ENCODE measurements at places on chromosomes 11 and 22.

DNA sequence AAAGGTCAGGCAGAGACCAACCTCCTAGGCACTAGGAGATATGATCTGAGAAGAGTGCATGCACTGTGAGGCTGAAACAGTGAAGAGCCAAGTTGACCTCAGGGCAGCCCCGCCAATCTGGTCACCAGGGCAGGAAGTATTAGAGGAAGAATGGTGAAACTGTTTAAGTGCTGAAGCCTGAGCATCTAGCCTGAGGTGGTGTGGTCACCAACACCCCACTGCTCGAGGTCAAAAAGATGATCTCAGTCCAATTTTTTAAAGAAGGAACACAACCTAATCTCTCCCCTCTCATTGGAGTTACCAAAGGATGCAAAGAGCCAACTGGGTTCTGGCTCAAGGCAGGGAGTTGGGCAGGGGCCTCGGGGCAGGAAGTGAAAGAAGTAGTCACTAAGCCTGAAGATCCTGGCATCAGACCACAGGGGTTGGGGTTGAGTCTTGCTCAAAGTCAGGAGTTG lies 4.0 kb downstream of the APBB1 start:
- no peak for DNase-seq

DNA sequence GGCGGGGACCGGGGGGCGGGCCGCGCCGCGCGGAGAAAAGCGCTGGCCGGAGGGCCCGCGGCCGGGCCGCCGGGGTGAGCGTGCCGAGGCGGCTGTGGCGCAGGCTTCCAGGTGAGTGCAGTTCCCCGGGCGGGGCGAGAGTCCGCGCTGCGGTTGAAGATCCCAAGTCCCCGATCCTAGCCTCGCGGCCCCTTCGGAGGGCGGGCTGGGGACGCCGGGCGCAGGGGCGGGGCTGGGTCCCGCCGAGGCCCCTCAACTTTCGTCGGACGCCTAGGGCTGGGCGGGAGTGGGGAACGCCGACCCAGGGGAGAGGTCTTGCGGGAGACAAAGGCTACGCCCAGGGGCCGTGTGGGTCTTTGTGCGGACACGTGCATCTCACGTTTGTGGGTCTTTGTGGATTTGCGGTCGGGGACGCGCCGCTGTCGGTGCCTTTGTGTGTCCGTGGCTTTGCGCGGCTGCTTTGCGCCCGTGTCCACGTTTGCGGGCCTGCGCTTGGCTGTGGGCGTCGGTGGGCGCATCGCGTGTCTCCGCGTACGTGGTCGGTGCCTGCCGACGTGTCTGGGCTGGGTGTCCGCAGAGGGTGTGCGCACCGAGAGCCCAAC lies at the start of gene TSKU:
TSS of gene TSKU (plus strand) at position 63 of the 602 bp plus-strand sequence. CDS start 12,261 bp downstream, outside the sequence.
- DNase-seq, result no peak

DNA sequence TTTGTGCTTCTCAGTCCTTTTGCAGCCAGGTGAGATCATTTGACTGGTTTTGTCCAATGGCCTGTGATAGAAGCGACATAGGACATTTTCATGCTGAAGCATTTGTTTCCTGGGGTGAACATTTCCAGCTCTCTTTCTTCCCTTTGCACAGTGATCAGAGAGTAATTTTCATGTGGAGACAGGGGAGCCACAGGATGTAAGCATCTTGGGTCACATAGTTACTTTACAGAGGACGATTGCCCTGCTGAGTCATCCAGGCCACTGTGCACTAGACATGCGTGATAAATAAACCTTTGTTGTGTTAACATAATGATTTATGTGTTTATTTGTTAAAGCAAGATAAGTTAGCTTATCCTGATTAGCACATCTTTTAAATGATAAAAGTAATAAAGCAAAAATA lies 263.5 kb upstream of the CCDC179 start:
- no peak for DNase-seq

GRCh38 chr11:61994981-61995380 lies 27.5 kb upstream of the FTH1 start:
- no peak for DNase-seq

GRCh38 chr11:102967497-102967896 lies 12.0 kb upstream of the MMP13 start:
- DNase-seq, result no peak

- no peak for DNase-seq
Measured at GRCh38 chr11:110728883-110729282, 16.6 kb upstream of the ARHGAP20 start.

DNA sequence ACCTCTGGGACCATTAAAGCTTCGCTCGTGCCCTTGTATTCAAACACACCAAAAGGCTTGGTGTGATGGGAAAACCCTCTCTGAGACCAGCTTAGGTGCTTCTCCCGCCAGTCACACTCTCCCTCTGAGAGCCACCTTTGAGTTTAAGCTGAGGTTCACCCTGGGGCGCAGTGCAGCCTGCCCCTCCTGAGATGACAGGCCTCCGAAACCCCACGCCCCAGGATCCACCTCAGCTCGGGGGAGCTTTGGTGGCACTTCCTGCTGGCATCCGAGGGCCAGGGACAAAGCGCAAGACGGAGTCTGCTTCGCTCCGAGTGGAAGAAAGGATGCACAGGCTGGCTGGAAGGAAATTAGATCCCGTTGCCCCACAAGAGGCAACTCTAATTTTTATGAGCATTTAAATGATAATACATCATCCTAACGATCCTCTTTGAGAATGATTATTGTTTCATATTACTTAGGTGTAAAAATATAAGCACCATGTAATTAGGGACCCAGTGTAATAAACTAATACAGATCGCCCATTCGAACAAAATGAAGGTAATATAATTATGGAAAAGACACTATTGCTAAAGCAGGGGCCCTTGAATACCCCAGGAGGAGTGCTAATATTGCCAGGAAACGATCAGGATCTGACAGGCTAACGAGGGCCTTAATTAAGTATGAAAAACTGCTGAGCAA lies 134.7 kb downstream of the CEP164 start:
- DNase-seq, result no peak

- no peak for DNase-seq
Measured at GRCh38 chr11:121927789-121928188, 188.2 kb downstream of the BLID start.

DNA sequence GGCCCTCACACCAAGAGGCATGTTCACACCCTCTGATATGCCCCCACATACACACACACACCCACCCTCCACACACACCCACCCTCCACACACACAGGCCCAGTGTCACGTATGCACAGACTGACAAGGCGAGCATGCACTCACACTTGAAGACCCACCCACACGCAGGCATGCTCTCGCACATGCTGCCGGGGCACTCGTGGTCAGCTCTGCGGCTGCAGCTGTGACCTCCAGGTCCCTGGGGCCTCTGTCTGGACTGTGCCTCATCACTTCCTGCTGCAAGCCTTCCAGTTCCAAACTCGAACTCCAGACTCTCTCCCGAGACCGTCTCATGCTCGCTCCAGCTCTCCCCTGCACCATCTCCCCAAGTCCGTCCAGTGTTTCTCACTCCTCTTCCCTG lies 9.5 kb downstream of the DCHS1 start:
- DNase-seq, result no peak

GRCh38 chr22:31680861-31681341 lies 18.9 kb upstream of the PISD start:
- DNase-seq, result no peak

GRCh38 chr11:40380835-40381234 lies 1078.6 kb downstream of the LRRC4C start:
- no peak for DNase-seq

- no peak for DNase-seq
Measured at GRCh38 chr11:68040101-68040956, 1.5 kb downstream of the TCIRG1 start.

GRCh38 chr11:94922321-94923003 lies 50.9 kb downstream of the CWC15 start:
- no peak for DNase-seq

GRCh38 chr22:50282361-50283155 lies 12.4 kb upstream of the MAPK11 start:
- no peak for DNase-seq

- no peak for DNase-seq
Measured at GRCh38 chr22:22927196-22927887, 39.7 kb downstream of the IGLL5 start.

GRCh38 chr11:306645-307371 lies 808 bp upstream of the IFITM2 start:
- no peak for DNase-seq

- DNase-seq, result no peak
Measured at GRCh38 chr11:127919206-127920000, 668.0 kb downstream of the ETS1 start.

- no peak for DNase-seq
Measured at GRCh38 chr11:83571302-83571701, 285.1 kb upstream of the CCDC90B start.

DNA sequence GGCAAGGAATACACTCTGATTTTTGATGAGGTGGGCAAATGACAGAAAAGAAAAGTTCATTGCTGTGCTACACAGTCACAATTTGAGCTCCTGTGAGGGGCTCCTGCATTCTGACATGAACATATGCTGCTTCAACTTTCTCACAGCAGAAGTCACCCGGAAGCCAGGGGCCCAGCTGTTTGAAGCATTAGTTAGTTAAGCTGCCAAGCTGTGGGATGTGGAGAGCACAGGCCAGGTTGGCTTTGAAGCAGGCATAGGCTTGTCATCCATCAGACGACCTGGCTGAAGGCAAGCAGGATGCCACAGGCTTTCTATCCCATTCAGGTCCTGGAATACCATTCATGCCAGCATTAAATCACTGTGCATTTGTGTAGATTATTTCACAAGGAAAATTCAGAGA lies 63.1 kb downstream of the MTNR1B start:
- no peak for DNase-seq

DNA sequence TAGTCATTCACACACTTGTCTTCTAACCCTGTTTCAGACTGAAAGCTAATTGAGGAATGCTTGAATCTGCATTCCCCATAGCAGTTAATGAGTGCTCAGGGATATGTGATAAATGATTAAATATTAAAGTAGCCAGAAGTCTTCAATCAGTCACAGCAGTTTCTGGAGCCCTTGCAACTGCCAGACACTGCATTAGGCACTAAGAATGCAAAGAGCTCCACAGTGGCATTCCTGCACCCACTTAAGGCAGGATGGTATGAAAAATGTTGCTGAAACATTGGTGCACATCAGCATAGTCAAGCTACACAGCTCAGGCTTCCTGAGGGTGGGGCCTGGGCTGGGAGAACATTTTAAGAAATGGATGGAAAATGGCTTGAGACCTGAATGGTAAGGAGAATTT lies 6.5 kb downstream of the DTX4 start:
- no peak for DNase-seq

- DNase-seq, result no peak
Measured at GRCh38 chr11:95363708-95364107, 132.7 kb upstream of the SESN3 start.

GRCh38 chr11:126791991-126792390 lies 208.6 kb downstream of the KIRREL3 start:
- DNase-seq, result no peak

- DNase-seq, result no peak
Measured at GRCh38 chr11:82494988-82495432, 238.7 kb downstream of the FAM181B start.

GRCh38 chr22:31098632-31099110 lies 8.7 kb downstream of the SELENOM start:
- DNase-seq, result no peak

- DNase-seq, result no peak
Measured at GRCh38 chr11:83881428-83881827, 595.3 kb upstream of the CCDC90B start.

GRCh38 chr22:31972180-31972579 lies 27.8 kb downstream of the YWHAH start:
- no peak for DNase-seq

- no peak for DNase-seq
Measured at GRCh38 chr11:20443596-20443995, 56.1 kb downstream of the PRMT3 start.

DNA sequence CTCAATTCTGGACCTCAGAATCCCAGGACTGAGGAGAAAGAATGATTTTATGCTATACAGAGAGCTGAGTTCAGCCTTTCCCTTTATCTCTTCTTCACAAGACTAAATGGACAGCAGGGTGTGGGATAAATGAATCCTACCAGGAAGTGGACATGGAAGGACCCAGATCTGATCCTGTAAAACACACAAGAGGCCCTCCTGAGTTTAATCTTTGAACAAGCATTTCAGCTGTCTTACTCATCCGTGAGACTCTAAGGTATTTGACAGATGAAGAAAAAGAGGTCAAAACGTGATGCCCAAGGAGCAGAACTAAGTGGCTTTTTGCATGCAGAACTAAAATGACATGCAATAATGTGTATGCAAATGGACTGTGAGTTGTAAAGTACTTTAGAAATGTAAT lies 511.3 kb downstream of the DLG2 start:
- DNase-seq, result no peak

GRCh38 chr11:55324500-55324899 lies 18.5 kb upstream of the OR4A16 start:
- DNase-seq, result no peak

- DNase-seq, result no peak
Measured at GRCh38 chr11:77213589-77214428, 85.8 kb downstream of the MYO7A start.

DNA sequence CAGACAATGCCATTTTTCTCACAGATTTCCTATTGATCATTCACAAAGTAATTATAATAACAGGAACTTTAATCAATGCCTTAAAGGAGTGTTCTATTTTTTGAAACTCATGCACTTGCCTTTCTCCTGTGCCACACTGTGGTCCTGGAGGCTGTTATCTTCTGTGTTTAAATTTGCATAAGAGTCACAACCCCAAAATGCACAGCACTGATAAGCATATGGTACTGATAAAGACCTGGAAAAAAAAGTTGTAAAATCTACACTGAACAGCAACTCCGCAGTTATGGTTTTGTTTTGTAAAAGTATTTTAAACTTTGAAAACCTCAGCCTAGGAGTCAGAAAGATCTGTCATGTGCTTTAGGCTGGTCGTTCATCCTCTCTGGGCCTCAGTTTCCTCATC lies 9.1 kb upstream of the CCDC34 start:
- DNase-seq, result no peak

GRCh38 chr11:6755303-6755952 lies 16.3 kb downstream of the OR2AG2 start:
- no peak for DNase-seq

DNA sequence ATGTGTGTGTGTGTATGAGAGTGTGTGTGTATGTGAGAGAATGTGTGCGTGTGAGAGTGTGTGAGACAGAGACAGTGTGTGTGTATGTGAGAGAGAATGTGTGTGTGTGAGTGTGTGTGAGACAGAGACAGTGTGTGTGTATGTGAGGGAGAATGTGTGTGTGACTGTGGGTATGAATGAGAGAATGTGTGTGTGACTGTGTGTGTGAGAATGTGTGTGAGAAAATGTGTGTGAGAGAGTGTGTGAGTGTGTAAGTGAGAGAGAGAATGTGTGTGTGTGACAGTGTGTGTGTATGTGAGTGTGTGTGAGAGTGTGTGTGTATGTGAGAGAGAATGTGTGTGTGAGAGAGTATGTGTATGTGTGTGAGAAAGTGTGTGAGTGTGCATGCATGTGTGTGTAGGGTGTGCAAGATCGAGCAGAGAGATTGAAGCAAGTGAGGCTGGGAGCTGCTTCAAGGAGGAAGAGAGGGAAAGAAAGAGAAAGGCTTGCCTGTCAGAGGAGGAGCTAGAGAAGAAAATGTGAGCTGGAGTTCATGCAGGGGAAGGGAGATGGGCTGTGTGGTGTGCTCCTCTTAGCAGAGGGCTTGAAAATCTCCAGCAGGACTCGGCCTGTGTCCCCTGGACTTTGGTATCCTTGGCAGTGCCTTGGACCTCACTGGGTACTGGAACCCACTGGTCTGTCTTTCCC lies 27.7 kb upstream of the TP53I11 start:
- no peak for DNase-seq

Measured in stimulated activated CD8-positive, alpha-beta memory T cell treated with anti-CD3 and anti-CD28 coated beads, Interleukin-7, amount 100 ng/mL, for 24 hours (primary cell).